ELR (cell line): ENCODE measurements at places on chromosomes 2 and 18.

DNA sequence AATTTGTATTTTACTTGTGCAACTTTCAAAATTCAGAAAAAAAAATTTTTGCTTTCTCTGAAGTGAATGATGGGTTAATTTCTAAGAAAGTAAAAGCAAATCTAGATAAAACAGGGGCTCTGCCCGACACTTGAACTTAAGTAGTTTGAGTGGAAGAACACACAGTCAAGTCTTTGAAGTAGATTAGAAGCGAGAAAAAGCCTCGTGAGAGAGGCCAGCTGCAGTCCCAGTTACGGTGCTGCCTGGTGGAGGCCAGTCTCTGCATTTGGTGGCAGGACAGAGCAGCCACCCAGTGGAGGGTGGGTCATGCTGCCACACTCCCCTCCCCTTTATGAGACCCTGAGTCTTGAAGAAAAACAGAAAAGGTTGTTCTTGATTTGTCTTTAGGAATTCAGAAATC, 81.8 kb downstream of the INPP5D start:
- no peak for DNase-seq

DNA sequence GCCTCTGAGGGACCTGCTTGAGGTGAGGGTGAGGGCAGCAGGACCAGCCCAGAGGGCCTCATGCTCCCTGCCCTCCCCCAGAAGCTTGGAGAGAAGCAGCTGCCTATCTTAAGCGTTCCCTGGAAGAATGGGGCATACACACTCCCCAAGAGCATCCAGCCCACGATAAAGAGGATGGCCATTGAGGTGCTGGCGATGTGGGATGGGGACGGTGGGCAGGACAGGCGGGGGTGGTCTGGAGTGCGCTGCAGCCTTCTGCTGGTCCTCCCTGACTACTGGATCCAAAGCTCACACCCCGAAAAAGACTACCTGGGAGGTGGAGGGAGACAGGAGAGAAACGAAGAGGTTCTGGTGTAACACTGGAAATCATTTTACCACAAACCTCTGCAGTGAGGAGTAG, 45.6 kb downstream of the LMAN2L start:
- no peak for DNase-seq

DNA sequence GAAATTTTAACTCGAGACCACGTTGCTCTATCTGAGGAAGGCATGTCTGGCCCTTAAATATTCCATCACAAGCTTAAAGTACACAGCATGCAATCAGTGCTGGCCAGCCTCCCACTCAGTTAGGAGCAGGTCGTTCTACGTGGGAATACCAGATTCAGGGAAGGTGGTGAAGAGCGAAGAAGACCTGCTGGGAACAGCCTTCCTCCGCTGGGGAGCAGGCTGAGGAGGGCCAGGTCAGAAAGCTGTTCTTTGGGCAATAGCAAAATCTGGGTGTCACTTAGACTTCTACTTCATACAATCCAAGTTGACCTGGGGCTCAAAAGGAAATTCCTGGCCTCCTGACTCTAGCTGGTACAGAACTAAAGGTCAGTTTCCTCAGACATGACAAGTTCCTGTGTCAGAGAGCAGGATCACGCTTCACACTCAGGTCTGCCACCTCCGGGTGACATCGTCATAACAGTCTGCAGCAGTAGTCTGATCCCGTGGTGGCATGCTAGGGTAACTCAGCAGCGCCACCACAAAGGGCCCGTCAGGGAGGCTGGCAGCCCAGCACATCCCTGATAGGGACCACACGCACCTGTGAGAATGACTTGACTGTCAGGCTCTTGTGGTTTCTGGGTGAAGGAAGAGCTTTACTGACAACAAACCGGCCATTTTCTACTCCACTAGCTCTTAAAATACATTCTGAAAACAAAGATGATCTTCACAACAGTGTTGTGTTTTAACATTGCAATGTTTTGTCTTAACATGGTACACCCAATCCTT, 35.2 kb upstream of the NAPG start:
- peak; percentile 14 for DNase-seq

GRCh38 chr2:165196411-165196810, 7.4 kb downstream of the SCN3A start:
- DNase-seq = no peak

- DNase-seq = peak; percentile 95
Observed at GRCh38 chr2:45177870-45178269, 168.6 kb upstream of the SIX2 start.
